ENCODE measurements at places on chromosomes 2 and 18.

DNA sequence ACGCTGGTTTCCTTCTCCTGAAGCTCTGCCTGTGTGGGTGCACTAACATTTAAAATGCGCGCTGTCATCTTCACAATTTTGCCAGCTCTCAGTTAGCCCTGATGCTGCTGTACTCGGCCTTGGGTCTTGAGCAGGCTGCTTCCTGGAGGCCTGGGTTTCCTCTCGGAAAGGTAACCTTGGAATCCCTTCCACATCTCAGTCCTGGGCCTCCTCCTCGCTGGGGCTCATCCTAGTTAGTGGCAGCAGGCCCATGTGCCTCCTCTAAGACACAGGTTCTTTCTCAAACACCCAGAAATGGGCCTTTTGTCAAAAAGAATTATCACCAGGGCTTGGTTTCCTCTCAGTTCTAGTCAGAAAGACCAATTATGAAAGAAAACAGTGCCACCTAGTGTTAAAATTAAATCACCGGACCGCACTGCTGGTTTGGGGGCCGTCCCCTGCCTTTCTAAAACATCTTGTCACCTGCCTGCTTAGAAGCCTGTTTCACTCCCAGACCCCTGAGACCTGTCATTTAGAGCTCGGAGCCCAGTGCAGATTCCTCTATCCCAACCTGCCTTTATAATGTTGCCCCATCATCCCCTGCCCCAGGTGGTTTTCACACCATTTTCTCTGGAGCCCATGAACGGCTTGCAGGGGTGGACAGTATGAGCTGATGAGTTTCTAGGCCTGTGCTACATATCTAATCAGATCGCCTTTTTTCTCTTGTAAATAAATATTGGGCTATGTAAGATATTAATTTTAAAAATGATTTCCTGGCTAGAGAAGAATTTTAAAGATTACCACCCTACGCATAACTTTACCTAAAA lies 42.4 kb downstream of the HK2 start:
- DNase-seq = no peak

GRCh38 chr2:37619959-37620300 lies 51.5 kb downstream of the CDC42EP3 start:
- no peak for DNase-seq

DNA sequence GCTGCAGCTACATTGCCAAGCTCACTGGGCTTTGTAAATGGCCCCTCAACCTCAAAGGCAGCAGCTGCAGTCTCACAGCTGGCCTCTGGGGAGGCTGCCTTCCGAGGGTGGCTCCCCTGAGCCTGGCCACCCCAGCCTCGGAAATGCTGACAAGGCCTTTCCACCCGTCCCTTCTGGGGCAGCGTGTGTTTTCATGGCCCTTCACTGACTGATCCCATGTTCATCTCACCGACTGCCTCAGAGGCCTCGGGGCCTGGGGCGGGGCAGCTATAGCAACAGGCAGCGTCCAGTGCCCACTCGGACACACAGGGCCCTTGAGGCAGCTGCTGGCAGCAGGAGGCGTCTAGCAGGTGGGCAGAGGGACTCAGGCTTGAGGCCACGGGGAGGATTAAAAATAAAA lies 149.7 kb downstream of the GLI2 start:
- DNase-seq = no peak

DNA sequence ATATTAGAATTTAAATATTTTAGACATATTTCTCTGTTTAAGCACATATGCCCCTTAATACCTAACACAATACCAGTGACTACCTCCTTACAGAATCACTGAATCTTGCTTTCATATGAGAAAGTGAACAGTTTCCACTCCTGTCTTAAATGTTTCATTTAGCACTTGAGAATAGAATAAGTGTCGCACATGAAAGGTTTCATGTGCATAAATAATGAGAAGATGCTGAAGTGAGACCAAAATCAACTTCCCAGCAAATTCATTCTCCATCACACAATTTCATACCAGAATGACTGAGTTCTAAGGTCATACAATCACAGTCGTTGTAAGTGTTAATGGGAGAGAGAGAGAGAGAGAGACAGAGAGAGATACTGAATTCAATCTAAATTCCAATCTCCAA lies 51.2 kb downstream of the ATIC start:
- DNase-seq = no peak

GRCh38 chr2:100929147-100929546 lies 72.9 kb upstream of the RPL31 start:
- DNase-seq = no peak

- DNase-seq = no peak
These were observed 66.2 kb downstream of the SP3 start for GRCh38 chr2:173898996-173899395.

GRCh38 chr2:46813020-46813415 lies 102.6 kb downstream of the MCFD2 start:
- DNase-seq = no peak

DNA sequence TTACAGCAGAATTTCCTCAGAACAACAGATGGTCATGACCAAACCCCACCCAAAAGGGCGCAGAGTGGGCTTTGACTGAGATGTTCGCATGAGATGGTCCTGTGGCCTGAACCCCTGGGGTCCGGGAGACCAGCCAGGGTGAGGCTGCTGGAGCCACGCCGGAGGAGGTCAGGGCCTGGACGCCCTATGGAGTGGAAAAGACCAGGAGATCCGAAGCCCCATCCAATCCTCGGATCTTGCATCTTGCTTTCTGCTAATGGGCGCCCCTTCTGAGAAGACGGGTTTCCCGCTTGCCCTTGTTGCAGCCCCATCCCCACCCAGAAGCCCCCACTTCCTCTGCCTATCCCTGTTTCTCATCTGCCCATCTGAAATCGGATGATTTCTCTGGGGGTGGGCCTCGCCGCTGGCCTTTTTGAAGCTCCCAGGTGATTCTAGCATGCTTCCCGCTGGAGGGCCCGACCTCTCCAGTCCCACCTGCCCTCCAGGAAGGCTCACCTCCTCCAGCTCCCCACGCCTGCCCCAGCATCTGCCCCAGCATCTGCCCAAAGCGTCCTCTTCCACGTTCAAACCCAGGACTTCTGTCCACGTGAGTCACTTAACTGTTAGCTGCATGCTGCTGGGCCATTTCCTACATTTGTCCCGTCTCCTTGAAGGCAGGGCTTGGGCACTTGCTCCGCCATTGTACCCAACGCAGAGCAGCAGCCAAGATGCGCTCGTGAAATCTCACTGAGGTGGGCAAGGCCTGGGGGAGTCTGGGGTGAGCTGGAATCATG lies 4.3 kb upstream of the CNDP1 start:
- DNase-seq = no peak
